ENCODE measurements at places on chromosomes 1 and 21. TPM values are rescaled to one million over a fixed set of nuclear protein-coding genes. Genes with fewer than 3 reads are reported as not detected.

The HSPG2 gene
- total RNA-seq, result 91.0 TPM

- ATAC-seq, result no peak
Measured at GRCh38 chr1:25148673-25149300, 83.5 kb downstream of the SYF2 start.

DNA sequence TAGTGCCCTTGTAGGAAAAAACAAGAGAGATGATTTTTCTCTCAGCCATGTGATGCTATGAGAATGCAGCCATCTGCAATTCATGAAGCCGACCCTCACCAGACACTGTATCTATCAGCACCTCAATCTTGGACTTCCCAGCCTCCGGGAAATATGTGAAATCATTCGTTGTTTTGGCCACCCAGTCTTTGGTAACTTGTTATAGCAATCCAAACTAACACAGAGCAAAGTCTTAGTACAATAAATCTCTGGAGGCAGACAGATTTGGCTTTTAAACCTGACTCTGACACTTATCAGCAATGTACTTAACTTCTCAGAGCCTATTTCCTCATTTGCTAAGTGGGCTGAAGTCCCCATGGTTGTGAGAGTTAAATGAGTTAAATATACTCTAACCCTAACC is 5.1 kb upstream of the MED18 start:
- no peak for ATAC-seq

DNA sequence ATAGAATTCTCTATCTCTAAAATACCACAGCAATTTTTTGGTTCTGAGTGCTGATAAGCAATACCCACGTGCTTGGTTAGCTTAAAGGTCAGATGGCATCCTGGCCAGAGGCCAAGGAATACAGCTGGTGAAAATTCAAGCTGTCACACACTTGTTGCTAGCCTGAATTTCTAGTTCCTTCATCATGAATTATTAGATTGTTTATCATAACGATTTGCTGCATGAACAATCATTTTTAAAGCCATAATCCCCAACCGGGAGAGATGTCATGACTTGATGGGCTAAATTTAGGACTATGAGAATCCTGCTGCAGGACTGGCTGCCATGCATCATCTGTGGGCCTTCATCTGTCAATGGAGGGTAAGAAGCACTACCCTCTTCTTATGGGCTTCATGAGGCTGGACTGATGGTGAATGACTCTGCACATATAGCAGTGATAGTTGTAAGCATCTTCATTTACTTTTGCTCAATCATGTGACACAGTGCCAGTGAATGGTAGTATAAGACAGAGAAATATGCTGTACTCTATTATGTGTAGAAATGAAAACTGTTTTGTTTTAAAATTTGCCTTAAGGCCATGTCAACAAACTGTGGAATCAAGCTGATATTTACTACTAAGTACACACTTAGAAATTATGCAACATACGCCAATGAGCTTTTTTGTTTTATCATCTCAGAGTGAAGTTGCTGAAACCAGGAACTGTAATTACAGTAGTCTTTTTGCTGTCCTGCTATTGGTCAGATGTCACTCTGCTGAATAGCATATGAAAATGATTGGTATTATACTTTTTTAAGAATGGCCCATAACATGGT is 80.5 kb upstream of the RALGPS2 start:
- peak; percentile 63 for ATAC-seq

Measured in esophagus mucosa (tissue), 1 donor.